ENCODE measurements at places on chromosomes 3 and 15. TPM values are rescaled to one million over a fixed set of nuclear protein-coding genes. Genes with fewer than 3 reads are reported as not detected.
A peak's percentile ranks its signal among the peaks of the same experiment; 100 is the strongest.

Gene MOBP
- not detected for total RNA-seq

DNA sequence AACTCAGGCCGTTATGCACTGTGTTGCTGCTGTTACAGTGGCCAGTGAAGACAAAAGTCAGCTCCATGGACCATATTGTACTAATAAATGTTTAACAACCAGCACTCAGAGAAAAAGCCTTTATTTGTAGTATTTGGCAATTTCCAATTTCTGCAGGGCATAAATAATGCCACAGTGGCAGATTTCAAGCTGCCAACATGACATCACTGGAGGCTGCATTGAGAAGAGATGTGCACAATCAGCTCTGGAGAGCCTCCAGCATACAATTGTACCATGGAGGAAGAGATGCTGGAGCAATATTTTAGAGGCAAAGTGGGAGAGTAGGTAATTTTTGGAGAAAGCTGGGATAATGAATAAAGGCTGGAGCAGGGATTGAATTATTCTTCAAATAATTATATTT is 9.7 kb upstream of the ALCAM start:
- H3K4me1 ChIP-seq, result peaks cover 10% of the 10 kb centered on the region
- no peaks in the 10 kb centered on the region for H3K36me3 ChIP-seq
- no peak overlapping the region for H3K27ac ChIP-seq
- H3K27me3 ChIP-seq, result no peaks in the 10 kb centered on the region

- DNase-seq, result no peak
- H3K27me3 ChIP-seq, result no peaks in the 10 kb centered on the region
- H3K27ac ChIP-seq, result no peak overlapping the region
Measured at GRCh38 chr3:41769106-41769505, 192.8 kb downstream of the ULK4 start.

DNA sequence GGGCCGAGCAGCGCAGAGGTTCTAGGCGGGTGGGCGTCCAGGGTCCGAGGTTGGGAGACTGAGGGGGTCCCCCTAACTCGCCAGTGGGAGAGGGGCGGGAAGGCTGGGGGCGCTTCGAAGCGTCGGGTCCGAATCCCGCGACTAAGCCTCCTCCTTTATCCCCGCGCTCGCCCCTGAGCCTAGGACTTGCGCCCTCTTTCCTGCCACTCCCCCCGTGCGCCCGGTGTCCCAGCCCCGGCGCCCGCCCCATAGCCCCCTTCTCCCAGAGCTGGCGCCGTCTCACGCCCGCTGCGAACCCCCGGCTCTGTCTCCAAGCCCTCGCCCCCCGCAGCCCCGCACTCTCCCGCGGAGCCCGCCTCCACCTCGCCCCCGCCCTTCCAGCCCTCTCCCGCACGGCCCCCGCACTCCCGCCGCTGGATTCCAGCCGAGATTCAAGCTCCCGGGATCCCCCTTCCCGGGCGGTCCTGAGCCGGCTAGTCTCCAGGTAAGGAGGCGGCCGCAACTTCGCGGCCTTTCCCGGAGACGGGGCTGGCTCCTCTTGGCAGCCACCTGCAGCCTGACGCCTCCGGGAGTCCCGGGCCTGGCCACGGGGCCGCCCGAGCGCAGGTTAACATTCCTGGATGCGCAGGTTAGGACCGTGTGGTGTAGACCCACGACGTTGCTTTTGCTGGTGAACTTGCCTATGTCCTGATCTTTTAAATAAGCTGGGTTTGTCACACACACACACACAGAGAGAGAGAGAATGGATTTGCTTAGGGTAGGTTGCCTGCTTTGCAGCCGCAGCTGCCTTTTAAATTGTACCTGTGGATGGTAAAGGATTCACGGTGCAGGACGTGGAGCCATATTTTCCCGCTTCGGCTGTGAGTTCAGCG is 563 bp downstream of the PXYLP1 start:
- H3K27me3 ChIP-seq, result no peaks in the 10 kb centered on the region
- H3K4me3 ChIP-seq, result peak overlapping the region; percentile 78
- peak overlapping the region; percentile 85 for H3K27ac ChIP-seq
- H3K36me3 ChIP-seq, result peaks cover 12% of the 10 kb centered on the region
- peaks cover 12% of the 10 kb centered on the region for H3K4me1 ChIP-seq
- DNase-seq, result peak; percentile 66

All from stomach (tissue), 19 donors.